Frontal cortex (tissue), 4 donors: ENCODE measurements at places on chromosomes 5 and 9.

DNA sequence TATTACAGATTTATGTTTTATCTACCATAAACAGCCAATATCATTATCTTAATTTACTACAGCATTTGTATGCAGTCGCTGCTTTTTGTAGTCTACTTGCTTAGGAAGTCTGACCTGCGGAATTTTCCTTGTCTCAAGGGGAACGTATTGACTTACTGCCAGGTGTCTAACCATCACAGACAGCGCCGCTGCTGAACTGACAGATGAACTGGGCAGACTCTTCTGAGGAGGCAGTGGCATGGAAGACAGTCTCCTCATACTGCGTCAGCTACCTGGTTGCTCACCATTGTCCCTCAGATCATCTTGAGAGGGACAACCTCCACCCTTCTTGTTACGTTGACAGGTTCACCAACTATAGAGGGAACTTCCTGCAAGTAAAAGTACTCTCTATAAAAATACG, 574.3 kb upstream of the ZNF462 start:
- no peak for DNase-seq

DNA sequence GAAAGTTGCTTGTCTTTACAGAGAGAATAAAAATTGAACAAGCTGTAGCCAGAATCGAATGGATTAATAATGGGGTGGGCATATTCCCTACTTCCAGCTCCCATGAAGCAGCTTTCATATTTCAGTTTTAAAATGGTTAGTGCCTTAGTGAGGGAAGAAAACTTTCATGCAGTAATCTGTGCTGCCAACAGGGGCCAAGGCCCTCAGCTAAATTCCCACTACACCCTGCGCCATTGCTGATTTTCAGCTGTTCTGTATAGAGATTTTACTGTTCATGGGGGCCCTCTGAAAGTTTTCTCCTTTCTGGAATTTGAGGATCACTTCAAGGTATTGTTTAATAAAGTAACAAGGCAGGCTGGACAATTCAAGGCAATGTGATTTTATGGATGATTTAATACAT, 58.2 kb downstream of the CAST start:
- DNase-seq: no peak

DNA sequence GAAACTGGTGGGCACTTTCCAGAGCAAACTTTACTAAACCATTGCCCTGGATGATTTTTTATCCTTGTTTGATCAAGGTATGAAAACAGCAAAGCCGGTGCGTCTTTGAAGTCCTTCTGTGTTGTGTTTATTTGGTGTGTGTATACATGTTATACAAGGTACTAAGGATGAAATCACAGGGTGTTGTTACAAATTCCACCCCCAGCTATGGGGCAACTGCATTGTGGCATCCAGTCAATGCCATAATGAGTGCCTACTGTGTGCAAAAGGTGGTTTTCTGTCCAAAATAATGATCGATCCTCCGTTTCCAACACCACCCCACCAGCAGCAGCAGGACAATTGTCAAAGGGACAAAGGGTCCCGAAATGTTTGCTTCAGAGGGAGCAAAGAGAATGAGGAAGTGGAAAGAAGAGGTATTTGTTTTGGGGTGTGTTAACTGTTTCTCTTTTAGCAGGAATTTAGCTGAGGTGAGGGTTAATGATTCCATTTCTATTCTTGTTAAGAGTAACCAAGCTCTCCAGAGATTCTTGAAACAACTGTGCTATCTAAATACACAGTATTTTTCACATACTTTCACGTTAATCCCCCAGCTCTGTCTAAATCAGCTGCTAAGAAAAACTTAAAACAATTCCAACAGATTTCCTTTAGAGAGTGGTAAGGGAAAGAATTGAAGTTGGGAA, 568.7 kb upstream of the KLF4 start:
- DNase-seq: no peak

- no peak for DNase-seq
Observed at GRCh38 chr5:169637085-169637548, at the start of gene DOCK2. TSS of gene DOCK2 (plus strand) at chr5:169637275. CDS start at chr5:169637327, 52 bp downstream.

DNA sequence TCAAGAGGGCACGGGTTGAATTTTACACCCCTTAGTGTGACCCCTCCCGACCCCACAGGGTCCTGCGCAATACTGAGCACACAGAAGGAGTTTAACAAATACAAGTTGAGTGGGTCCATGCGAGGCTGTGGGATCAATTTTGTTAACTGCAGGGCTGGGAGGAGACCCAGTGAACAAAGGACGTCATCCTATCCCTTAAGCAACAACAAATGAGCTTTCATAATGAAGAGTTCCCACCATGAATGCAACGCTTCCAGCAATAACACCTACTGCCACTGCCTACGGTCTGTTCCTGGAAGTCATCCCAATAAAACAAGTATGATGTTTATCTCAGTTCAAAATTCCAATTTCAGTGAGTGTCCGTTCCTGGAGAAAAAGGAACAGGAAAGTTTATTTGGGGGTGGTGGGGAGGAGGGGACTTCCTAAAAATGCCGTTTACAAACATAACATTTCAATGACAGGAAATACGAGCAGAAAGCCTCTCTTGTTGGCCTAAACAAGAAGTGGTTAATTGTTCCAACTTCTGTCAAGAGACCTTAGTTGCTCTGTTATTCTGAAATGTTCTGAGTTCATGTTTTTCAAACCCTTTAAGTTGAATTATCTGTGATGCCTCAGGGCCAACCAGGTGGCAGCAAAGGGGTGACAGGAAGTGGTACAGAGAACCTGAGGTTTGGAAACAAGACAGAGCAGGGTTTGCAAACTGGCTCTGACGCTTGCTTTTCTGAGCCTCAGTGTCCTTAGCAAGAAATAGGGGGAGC, 65.8 kb upstream of the PLPP6 start:
- DNase-seq: peak; percentile 24

GRCh38 chr5:157324237-157324636, 58.3 kb downstream of the CYFIP2 start:
- no peak for DNase-seq

- no peak for DNase-seq
Observed at GRCh38 chr5:31759925-31760324, 121.0 kb downstream of the PDZD2 start.

DNA sequence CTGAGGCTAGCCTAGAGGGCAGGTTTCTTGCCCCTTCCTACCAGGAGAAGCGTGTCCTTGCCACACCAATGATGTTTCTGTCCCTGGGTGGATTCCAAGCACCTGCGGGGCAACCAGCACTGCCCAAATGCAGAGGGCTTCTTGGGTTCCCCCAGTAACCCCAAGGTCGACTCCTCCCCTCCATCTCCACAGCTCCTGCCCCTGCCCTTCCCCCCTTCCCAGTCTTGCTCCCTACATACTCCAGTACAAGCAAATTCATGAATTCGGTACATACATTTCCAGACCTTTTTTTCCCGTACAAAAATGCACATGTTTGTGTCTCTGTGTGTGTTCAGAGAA, 12.8 kb upstream of the JADE2 start:
- no peak for DNase-seq

GRCh38 chr9:124130277-124131075, 118.9 kb downstream of the LHX2 start:
- DNase-seq: no peak

DNA sequence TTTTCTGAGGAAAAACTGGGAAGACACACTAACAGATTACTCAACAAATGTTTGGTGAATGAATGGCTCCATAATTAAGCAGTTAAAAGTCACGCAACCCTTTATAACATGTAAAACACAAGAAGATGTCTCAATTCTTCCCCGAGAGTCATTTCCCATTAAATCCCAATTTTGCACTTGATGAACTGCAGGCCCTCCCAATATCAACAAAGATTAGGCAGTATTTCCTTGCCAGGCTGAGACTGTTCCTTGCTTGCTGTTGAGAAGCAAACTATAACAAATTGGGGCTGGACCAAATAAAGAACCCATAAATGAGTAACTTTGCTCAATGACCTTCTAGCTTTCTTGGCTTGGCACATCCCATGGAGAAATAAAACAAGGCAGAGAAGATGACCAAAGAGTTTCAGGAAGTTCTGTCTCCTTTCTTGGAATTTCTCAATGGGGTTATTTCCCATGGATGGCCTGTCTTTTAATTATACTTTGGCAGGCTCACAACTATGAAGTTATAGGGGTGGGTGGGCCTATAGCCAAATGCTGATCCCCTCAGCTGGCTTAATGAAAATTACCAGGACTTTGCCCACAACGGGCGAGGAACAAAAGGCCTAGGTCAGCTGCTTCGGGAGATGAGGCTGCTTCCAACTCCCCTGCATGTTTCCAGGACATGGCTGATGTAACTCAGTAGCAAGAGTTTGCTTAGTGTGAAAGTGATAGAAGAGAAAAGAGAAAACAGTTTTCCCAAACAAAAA, 243.1 kb upstream of the RFX3 start:
- no peak for DNase-seq

GRCh38 chr9:123406016-123406415, 50.0 kb downstream of the CRB2 start:
- no peak for DNase-seq

GRCh38 chr9:69412741-69413150, 87.7 kb downstream of the ENTREP1 start:
- DNase-seq: peak; percentile 34

DNA sequence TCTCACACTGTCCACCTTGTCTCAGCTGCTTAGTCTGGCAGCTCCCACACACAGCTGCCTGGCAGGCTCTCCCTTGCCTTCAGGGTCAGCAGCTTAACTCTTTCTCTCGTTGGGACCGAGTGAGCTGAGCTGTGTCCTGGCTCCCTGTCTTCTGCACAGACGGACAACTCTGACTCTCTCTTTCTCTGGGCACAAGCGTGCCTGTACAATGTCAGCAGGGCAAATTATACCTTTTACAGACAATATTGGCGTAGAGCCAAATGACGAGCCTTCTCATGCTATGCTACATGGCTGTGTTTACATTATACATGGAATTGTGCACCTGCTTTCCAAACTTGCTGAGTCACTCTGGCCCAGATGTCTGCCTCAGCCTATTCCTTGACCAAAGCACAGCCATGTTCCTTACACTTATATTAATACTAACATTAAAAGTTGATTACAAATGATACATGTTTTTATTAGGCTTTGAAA, 188.6 kb downstream of the CYLC2 start:
- DNase-seq: no peak

GRCh38 chr5:163574472-163575440, 69.3 kb downstream of the MAT2B start:
- DNase-seq: no peak

DNA sequence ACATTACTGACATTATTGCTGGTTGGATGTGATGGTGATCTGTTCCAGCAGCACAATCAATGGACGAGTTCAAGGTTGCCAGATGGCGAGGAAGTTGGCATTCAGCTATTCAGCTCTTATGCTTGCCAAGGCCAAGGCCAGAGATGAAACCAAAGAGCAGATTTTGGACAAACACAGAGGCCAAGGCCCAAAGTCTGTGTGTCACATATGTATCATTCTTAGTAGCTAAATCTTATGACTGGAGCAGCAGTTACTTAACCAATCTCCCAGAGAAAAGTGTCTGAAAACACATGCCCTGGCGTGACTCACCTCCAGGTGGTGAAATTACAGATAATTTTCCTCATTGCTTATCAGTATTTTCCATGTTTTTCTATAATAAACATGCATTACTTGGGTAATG, 189.0 kb upstream of the EGFLAM start:
- DNase-seq: no peak

DNA sequence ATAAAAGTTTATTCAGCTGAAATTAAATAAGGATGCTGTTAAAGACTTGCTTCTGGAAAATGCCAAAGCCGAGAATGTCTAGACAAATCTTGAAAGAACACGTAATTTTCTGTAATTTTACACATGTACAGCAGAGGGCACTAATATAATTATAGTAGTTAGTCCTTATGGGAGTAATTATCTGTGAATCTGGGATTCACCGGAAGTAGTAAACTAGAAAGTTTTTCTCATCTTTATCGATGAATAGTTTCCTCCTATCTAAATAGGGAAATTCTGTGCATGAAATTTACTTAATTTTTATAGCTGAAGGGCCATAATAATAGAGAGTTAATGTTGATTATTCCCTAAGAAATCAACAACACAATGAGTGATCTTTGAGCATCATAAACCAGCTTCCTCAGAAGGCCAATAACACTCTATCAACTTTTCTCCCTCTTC, 18.4 kb upstream of the CNTLN start:
- no peak for DNase-seq

GRCh38 chr5:67699560-67699959, 503.0 kb upstream of the CD180 start:
- no peak for DNase-seq

DNA sequence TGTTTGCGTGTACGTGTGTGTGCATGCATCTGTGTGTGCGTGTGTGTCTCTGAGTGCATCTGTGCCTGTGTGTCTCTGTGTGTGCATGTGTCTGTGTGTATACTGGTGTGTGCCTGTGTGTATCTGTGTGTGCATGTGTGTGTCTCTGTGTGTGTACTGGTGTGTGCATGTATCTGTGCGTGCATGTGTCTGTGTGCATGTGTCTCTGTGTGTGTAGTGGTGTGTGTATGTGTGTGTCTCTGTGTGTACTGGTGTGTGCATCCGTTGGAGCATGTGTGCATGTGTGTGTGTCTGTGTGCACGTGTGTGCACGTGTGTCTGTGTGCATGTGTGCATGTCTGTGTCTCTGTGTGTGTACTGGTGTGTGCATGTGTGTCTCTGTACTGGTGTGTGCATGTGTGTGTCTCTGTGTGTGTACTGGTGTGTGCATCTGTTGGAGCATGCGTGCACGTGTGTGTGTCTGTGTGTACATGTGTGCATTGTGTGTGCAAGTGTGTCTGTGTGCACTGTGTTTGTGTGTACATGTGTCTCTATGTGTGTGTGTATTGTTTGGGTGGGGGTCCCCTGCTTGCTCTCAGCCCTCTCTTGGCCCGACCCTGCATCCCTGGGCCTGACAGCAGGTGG, 23.8 kb upstream of the NOTCH1 start:
- no peak for DNase-seq

DNA sequence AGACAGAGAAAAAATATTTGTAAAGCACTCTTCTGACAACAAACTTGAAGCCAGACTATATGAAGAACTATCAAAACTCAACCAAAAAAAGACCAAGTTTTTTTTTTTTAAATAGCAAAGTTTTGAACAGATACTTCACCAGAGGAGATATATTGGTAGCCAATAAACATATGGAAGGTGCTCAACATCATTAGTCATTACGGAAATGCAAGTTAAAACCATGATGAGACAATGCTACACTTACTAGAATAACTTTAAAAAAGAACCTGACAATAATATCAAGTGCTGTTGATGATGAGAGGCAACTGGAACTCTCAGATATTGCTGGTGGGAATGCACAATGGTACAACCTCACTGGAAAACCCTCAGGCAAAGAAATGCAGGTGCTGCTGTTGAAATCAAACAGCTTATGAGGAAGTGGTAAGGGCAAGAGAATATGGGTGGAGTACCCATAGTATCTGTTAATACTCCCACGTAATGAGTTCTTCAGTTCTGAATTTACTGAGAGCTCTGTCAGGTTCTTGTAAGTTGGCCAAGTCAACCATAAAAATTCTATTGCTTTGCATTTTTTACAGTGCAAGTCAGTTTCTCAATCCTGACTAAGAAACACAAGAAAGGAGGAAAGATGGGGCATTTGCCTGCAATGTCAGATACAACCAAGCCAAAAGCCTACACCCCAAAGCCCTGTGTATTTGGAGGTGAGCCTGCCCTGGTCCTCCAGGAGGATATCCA, 87.3 kb upstream of the GNAQ start:
- no peak for DNase-seq

- no peak for DNase-seq
Observed at GRCh38 chr9:97773091-97773490, 76.0 kb upstream of the XPA start.

GRCh38 chr9:94995048-94995693, 268.7 kb downstream of the AOPEP start:
- no peak for DNase-seq
